ENCODE measurements at places on chromosomes 6 and 20.

DNA sequence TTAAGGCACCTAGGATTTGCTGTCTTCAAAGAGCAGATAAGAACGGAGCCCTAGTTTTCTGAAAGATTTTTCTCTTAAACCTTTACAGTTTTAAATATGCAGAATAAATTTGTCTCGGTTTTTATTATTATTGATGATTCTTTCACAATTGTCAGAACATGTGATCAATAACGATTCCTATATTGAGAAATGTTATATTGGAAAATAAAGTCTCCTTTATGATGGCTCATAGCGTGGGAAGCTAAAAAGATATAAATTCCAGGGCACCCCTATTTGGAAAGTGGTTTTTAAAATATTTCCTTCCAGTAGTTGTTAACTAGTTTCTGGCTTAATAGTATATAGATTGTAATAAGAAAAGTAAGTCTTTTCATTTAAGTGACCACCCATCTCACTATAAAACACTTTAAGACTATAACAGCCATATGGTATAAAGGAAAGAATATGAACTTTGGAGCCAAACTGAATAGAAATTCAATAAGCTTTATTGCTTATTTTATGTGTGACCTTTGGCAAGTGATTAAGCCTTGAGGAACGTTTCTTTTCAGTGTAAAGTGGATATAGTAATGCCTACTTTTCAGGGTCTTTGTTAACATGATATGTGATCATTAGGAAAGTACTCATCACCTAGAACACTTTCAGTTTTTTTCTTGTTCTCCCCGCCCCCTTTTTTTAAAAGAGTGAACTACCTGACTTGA is 369.6 kb downstream of the LAMA2 start:
- DNase-seq = no peak

GRCh38 chr6:39929733-39930461 is 4.4 kb downstream of the MOCS1 start:
- DNase-seq = peak; percentile 26

DNA sequence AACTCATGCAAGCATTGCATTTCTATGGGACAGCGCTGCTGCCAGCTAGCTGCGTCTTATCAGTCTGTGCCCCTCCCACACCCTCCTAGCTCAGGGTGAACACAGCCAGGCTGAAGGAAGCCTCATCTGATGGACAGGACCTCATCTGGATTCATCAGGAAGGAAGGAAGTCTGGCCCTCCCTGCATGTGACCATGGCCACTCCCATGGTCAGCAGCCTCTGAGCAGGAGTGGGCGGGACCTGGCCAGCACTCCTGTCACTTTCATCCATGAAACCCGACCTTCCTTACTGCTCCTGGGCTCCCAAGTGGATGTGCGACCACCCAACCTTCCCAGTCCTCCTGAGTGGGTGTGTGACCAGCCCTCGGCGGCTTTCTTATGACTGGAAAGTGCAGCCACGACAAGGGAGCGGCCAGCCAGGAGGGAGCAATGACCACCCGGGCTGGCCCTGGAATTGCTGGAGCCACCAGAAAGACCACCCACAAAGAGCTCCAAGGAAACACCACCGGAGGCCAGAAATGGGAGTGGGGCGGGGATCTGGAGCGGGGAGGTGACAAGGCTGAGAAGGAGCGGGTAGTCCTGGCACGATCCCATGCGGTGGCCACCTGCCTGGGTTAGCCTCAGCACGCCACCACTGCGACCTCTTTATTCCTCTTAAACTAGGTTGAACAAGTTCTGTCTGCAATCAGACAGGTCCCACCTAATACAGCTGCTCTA is 241.2 kb downstream of the TTLL2 start:
- peak; percentile 27 for DNase-seq

- no peak for DNase-seq
Observed at GRCh38 chr6:160386869-160387530, 38.8 kb downstream of the SLC22A3 start.

DNA sequence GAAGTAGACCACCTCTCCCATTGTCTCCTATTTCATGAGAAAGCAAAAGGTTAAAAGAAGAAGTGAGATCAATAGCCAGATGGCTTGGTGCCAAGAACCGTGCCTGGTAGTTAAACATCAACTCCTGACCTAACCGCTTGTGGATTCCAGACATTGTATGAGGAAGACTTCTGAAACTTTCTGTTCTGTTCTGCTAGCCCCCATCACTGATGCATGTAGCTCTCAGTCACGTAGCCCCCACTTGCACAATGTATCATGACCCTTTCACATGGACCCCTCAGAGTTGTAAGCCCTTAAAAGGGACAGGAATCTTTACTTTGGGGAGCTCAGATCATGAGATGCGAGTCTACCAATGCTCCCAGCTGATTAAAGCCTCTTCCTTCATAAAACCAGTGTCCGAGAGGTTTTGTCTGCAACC is 301.2 kb downstream of the RNGTT start:
- peak; percentile 60 for DNase-seq

DNA sequence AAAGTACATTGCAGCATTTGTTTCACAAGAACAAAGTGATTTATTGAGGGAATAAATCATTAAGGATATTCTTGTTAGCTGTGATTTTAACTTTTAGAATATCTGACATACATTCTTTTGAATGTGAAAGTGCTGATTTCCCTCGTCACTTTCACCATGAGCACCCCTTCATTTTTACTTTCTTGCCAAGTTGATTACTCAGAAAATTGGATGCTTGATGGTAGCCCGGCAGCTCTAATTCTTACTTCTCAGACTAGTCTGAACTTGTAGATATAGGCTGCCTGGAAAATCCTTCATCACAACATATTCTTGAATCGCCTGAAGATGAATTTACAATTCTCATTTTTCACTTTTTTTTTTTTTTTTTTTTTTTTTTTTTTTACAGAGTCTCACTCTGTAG is 147.1 kb upstream of the SMLR1 start:
- DNase-seq = no peak

DNA sequence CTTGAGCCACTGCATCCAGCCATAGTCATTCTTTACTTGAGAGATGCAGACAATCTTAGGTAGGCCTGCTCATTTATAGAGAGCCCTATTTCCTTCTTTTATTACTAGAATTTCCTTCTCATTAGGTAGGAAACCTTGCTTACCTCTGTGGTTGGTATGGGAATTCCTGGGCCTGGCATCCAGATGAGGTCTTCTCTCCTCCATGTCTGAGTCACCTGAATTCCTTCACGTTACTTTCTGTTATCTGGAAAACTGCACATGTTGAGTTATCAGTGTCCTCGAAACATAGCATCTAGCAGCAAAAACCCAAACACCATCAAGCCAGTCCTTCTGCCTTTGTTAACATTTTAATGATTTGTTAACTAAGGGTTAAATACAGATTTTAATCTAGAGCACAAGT is 2.2 kb downstream of the ZNFX1 start:
- no peak for DNase-seq

GRCh38 chr6:54248994-54249393 is 59.2 kb upstream of the TINAG start:
- no peak for DNase-seq

DNA sequence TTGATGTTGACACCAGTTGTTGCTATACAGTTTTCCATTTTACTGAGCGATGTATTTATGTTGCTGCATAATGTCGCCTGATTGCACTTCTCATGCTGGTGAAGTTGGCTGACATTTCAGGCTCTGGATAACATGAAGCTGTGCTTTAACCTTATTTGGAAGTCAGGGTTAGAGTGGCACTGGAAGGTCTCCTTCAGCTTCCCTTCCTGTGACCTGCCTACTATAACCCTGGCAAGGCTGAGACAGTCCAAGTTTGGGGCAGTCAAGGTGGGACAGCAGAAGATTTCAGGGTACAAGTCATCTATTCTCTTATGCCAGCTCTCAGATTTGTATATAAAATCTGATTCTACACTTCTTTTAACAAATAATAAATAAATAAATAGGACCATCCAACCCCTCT is 127.6 kb downstream of the AIG1 start:
- no peak for DNase-seq

DNA sequence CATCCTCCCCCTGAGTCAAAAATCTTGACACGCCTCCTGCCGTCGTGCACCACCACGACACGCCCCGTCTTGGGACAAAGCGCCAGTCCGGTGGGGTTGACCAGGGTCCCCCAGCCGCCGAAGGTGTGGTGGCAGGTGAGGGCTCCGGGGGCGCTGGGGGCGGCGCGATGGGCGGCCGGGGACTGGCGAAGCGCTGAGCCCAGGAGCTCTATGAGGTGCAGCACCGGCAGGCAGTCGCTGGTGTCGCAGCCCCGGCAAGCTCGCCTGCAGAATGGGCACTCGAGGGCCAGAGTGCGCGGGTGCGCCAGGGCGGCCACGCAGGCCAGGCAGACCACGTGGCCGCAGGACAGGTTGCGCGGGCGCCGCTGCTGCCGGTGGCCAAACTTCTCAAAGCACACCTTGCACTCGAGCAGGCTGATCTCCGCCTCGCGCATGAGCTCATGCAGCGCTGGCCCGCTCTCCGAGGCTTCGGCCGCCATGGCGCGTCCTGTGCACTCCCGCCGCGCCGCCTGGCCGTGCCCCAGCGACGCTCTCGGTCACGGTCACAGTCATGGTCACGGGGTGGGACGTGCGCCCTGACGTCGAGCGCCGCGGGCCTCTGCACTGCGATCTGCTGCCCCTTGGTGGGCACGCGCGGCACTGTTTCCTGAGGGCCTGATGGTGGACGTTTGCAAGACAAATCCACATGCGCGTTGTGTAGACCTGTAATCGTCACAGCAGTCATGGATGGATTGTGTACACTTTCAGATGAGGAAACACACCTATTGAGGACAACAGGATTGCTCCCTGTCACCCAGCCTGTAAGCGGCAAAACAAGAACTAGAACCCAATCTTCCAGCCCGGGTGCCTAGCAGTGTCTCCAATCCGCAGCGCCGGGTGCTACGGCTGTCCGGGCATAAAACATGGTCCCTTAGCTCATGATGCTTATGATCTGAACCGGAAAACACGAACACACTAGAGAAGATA is at the start of gene NHLRC1:
Gene NHLRC1 (minus strand): TSS at position 550 of the 966 bp plus-strand sequence. CDS start 71 bp downstream, at position 479.
- peak; percentile 84 for DNase-seq

- peak; percentile 65 for DNase-seq
Observed at GRCh38 chr6:155313602-155314091, 637 bp downstream of the TFB1M start.

DNA sequence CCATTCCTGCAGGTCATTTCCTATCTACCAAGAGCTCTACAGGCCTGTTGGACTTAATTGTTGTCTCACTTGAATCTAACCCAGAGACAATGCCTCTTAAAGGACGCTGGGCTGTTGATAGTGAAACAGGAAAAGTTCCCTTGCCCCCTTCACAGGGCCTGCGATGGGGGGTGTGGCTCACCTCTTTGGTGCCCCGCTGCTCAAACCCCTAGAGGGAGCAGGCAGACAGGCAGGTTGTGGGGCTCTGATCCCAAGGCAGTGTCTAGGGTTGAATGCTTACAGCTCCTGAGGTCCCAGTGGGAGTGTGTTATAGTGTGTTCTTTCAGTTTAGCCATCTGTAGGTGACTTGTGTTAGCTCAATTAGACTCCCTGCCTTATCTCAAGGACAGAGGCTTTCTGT is 68.0 kb downstream of the OTOR start:
- DNase-seq = no peak

GRCh38 chr6:43127180-43127579 is 43.9 kb upstream of the SRF start:
- DNase-seq = no peak

- DNase-seq = no peak
Observed at GRCh38 chr20:24651171-24651975, 181.9 kb downstream of the SYNDIG1 start.

GRCh38 chr6:45610832-45611231 is 233.1 kb upstream of the SUPT3H start:
- DNase-seq = no peak

All from HepG2 (cell line).